Upper lobe of right lung (tissue), 1 donor: ENCODE measurements at places on chromosomes 13 and 19. TPM values are rescaled to one million over a fixed set of nuclear protein-coding genes. Genes with fewer than 3 reads are reported as not detected.

TDRD12 gene
- not detected for total RNA-seq

- H3K4me1 ChIP-seq = no peaks in the 10 kb centered on the region
- no peak overlapping the region for H3K27ac ChIP-seq
- no peak for DNase-seq
Observed at GRCh38 chr13:37627428-37627827, 28.9 kb upstream of the POSTN start.

SGCG gene
- total RNA-seq = 4.6 TPM

- DNase-seq = no peak
- no peaks in the 10 kb centered on the region for H3K27me3 ChIP-seq
- H3K36me3 ChIP-seq = peaks cover 10% of the 10 kb centered on the region
Observed at GRCh38 chr19:55111238-55111831, 6.1 kb downstream of the PPP1R12C start.

PROZ gene
- not detected for total RNA-seq

SAE1 gene
- 57.6 TPM for total RNA-seq

DNA sequence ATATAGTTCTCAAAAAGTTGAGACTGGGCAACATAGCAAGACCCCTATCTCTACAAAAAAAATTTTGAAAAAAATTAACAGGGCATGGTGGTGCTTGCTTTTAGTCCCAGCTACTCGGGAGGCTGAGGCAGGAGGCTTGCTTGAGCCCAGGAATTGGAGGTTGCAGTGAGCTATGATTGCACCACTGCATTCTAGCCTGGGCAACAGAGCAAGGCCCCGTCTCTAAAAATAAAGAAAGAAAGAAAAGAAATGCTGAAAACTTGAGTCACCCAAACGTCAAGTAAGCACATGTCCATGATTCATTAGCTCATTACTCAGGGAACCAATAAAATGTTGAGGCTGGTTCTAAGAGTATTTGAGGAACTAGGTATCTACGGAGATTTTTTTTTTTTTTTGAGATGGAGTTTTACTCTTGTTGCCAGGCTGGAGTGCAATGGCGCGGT, 33.9 kb upstream of the SEMA6B start:
- peaks cover 36% of the 10 kb centered on the region for H3K27me3 ChIP-seq
- H3K4me1 ChIP-seq = peaks cover 3% of the 10 kb centered on the region
- no peaks in the 10 kb centered on the region for H3K36me3 ChIP-seq
- H3K27ac ChIP-seq = no peak overlapping the region
- DNase-seq = no peak
- no peak overlapping the region for H3K4me3 ChIP-seq

USHBP1 gene
- 14.0 TPM for total RNA-seq

DNA sequence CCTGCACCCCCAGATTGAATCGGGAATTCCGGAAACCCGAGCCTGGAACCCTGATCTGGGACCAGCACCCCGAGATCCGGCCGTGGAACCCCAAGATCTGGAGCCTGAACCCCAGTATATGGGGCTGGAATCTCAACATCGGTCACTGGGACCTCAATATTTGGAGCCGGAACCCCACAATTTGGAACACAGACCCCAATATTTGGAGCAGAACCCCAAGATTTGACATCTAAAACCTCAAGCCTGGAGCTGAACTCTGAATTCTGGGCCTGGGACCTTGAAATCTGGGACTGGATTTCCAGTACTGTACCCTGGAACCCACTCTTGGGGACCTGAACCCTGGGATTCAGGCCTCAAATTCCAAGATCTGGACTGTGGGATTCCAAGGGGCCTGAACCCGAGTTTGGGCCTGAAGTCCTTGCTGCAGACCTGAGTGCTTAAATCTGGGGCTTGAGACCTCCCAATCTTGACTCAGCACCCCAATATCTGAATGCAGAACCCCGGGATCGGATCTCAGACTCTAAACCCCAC, 629 bp downstream of the LRFN3 start:
- DNase-seq = no peak
- H3K4me1 ChIP-seq = peaks cover 17% of the 10 kb centered on the region
- peak overlapping the region; percentile 71 for H3K27ac ChIP-seq
- no peaks in the 10 kb centered on the region for H3K27me3 ChIP-seq
- peak overlapping the region; percentile 59 for H3K4me3 ChIP-seq

REEP6 gene
- 1.2 TPM for total RNA-seq

NLRP4 gene
- total RNA-seq = not detected
